ENCODE measurements at places on chromosomes 2 and 18.
A peak's percentile ranks its signal among the peaks of the same experiment; 100 is the strongest.

GRCh38 chr2:197515315-197515738 is 539 bp upstream of the MOB4 start:
- DNase-seq = no peak

- DNase-seq = no peak
Observed at GRCh38 chr2:225097035-225097434, 54.8 kb upstream of the DOCK10 start.

DNA sequence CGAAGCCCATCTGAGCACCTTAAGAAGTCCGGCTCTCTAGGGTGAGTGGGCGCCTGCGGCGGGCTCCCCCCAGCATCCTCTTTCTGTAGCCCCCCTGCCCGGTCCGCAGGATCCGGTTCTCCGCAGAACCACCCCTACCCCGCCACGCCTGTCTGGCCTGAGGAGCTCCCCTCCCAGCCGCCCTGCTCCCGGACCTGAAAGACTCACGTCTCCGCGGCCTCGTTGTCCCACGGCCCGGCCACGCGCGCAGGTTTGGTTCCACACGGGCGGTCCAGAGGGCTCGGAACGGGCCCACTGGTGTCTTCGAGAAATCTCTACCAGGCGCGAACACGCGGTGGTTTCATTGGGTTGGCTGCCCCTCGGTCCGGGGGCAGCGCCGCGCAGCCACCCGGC is 237 bp downstream of the SLC39A6 start:
- DNase-seq = no peak

GRCh38 chr2:37928377-37928776 is 3.3 kb downstream of the RMDN2 start:
- DNase-seq = no peak

DNA sequence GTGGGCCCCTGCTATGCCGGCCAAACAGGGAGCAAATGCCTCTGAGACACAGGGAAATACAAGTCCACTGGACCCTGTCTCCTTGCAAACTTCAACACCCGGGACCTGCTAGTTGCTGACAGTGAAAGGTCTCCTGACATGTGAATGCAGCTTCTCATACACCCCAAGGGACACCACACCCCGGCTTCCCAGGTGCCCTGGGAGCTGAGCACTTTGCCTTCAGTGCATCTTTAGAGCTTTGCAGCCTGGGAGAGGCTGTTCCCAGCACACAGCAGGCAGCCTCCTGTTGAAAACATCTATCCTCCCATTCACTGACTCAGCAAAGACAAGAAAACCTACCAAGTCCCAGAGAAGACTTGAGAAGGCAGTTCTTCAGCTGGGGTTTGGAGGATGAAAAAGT is 143.4 kb downstream of the COL6A3 start:
- no peak for DNase-seq

DNA sequence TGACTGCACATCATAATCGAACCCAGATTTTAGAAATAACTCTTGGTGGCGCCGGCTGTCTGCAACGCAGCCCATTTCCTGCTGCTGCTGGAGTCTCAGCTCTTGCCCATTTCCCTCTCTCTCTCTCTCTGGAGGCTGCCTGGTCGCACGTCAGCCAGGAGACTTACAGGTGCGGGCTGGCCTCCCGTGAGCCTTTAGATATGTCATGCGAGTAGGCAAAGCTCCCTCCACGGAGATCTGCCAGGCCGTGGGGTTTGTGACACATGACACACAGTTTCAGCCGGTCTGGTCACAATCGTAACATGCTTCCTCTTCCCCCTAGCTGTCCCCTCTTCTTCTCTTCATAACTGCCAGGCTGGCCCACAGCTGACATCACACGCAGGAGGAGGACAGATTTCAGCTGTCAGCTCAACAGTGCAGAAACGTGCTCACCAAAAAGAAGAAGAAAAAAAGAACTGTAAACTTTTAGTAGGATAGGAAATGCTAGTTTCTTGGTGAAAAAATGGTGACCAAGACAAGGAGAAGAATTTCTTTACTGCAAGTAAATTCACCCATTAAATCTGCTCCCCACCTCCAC is 489.3 kb downstream of the ZNF516 start:
- no peak for DNase-seq

- no peak for DNase-seq
Observed at GRCh38 chr18:75164479-75164878, 44.5 kb downstream of the PTGR3 start.

DNA sequence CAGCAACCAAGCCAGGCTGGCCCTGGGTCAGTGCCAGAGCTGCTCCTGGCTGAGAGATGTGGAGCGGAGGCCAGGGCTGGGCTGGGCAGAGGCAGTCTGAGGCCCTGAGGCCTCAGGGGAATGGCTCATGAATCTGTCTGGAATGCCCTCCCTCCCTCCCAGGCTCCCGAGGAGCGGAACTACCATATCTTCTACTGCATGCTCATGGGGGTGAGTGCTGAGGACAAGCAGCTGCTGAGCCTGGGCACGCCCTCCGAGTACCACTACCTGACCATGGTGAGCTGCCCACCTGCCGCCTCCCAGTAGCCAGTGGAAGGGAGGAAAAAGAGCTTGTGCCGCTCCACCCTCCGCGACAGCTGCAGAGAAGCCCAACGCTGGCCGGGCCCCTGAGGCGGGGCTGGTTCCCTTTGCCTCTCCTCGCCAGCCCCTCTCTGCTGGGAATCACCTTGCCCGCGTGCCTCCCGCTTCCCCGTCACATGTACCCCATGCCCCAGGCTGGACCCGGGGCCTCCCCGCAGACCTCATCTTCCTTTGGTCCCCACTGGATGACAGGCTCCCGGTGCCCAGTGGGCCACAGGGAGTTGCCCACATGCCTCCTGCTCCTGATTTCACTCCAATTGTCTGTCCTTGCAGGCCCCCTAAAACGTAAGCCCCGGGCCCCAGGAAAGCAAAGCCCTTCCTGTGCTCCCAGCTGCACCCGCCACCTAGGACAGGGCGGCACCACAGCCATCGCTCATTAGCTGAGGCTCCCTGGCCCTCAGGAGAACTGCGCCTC is 41.1 kb downstream of the MYO7B start:
- DNase-seq = no peak

DNA sequence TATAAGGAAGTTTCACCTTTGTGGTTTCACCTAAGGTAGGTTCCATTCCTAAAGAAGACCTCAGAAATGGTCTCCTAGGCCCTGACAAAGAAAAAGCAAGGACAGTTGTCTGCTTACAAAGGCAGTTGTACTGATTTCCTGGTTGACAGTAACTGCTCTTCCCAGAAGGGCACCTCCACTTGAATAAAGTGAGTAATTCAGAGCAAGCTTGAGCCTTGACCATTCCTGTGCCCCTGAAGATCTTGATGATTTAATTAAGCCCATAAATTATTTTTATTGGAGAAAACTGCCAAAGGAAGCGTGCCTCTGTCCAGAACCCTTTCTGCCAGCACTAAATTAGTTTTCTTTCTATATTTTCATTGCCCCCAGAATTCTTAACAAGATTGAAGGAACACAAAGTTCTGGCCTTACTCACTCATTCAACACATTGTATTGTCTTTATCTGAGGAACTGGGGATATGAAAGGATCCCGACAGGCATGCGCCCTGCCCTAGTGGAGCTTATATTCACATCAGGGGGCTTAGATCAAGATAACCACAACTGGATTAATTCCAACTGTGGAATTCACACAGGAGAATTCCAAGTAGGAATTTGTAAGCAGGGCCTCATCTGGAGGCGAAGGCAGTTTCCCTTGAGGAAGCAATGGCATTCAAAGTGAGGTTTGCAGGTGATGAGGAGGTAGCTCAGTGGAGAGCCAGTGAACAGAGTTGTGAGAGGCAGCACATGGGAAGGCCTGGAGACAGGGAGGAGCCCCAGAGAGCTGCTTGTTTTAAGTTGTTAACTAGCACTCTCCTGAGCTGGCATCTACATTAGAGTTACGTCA is 21.2 kb downstream of the PTRHD1 start:
- DNase-seq = no peak

DNA sequence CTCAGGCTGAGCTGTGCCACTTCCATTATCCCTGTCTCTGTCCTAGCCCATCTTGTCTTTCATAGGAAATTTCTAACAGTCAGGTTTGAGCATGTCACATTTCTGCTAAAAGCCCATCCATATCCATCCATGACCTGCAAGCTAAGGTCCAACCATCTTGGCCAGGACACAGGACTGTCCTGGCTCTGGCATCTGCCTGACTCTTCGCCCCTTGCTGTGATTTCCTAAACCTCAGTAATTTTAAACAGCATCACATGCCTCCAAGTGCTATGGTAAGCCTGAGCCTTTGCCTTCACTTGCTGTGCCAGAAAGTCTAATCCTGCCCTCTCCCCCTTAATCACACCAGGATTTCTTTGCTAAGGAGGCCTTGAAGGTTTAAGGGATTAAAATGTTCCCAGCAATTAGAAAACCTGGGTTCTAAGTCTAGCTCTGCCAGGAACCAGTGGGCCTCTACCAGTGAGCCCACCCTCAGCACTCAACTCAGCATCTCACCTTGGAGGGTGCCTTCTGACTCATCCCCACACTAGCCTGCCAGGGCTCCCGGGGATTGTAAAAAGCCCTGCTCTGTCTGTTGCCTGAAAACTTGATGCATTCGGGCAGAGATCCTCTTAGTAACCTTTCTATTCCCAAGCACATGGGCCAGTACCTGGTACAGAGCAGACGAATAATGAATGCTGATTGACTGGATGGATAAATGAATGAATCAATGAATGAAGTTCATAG is 411.0 kb downstream of the LRATD1 start:
- DNase-seq = no peak

GRCh38 chr2:231117922-231118613 is 6.8 kb downstream of the HTR2B start:
- DNase-seq = no peak

GRCh38 chr2:17719562-17720371 is 33.8 kb downstream of the SMC6 start:
- no peak for DNase-seq

GRCh38 chr18:9647496-9648323 is 33.4 kb upstream of the PPP4R1 start:
- DNase-seq = no peak

DNA sequence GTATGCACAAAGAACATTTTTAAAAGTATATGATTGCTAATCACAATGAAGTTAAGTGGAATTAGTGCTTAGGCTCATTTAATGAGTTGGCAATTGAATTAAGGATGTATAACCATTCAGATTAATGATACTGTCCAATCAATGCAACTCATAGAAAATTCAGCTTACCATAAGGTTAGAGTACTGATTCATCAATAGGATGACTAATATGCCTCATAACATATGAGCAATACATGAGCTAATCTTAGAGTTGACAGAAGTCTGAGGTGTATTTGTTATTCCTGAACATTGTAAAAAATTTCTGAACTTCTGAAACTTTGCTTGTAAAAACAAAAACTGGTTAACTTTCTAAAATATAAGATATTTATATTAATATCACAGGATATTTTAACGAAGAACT is 118.3 kb upstream of the NETO1 start:
- DNase-seq = no peak

- no peak for DNase-seq
Observed at GRCh38 chr2:195493416-195493815, 163.6 kb upstream of the SLC39A10 start.

GRCh38 chr2:69917852-69918251 is 2.9 kb downstream of the MXD1 start:
- DNase-seq = no peak

- DNase-seq = peak; percentile 20
Observed at GRCh38 chr2:25043241-25043867, 1.5 kb downstream of the EFR3B start.

- DNase-seq = no peak
Observed at GRCh38 chr2:223945755-223946154, 620 bp upstream of the WDFY1 start.

DNA sequence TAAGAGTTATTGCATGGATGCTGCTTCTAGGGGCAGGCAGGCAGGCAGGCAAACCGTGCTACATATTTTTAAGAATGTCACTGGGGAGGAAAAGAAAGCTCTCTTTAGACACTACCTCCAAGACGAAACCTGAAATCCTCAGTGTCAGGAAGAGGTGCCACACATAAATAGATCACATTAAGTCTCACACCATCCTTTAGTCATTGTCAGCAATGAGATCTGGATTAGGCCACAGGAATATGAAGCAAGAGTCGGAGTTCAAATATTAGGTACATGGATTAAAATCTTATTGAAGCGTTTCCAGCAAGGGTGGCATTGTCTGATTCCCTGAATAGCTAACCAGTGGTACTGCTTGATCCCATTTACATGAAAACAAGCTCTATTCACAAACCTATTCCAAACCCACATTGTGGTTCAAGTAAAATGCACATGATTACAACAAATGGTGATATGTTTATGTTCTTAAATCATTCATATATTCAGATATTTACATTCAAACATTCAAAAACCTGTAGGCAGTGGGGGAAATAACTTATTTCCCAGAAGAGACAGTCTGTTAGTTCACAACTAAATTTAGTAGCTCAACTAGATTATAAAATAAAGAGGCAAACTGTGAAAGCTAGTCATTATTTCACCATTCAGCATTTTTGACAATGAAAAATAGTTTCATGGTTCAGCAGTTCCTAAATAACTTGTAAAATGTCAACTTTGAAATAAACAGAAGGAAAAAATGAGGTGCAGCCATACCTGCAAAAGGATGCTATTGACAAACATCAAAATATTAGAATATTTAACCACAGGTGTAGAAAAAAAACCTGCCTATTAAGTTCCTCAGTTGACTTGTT is 195.4 kb upstream of the SIX3 start:
- DNase-seq = no peak

- DNase-seq = no peak
Observed at GRCh38 chr2:163953390-163953907, 217.6 kb upstream of the FIGN start.

DNA sequence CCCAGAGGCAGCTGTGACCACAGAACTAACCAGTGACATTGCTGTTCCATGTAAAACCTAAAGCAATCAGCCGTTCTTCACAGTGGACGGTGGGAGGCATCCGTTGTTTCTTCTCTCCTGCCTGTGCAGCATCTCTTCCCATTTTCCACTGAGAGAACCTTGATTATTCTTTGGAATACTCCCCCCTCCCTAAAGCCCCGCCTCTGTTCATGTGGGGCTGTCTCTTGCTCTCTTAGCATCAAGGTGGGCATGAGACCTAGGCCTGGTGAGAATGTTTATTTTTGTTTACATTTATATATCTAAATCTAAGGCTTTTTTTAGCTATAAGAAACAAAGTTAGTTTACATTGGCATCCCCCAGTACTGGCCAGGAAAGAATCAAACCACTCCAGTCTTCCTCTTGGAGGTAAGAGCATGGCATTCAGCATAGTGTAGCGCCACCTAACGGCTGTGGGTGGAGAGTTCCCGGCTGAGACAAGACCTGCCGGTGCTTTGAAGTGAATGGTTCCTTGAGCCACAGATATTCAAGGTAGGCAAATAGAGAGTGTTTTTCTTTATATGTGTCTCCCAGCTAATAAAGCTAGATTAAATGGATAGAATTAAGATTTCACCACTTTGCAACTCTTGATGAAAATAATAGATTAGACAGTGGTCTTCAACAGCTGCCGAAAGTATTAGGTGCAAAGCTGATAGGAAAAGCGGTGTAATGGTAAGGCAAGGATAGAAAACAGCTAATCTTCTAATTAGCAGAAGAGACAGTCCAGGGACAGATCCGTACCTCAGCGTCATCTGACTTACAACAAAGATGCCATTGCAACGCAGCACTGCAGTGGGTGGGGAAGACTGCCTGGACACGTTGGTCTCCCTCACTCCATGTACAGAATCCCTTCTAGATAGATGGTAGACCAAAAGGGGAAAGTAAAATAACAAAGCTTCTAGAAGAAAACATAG is 219.6 kb upstream of the RAB12 start:
- no peak for DNase-seq

Measured in stimulated activated CD4-positive, alpha-beta T cell treated with anti-CD3 and anti-CD28 coated beads, Interleukin-1b, Interleukin-23, amount 100 ng/mL, for 4 hours (primary cell).